ENCODE measurements at places on chromosomes 1 and 21.

DNA sequence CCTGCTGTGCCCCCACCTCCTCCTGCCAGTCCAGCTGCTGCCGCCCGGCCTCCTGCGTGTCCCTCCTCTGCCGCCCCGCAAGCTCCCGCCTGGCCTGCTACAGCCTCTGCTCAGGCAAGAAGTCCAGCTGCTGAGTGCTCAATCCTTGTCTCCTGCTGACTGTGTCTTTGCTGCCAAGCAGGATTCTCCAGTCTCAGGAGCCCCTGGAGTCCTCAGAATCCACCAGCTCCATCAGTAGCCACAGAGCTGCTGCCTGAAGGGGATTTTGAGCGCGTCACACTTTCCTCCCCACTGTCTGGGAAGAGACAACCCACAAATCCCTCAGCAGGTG is 973 bp downstream of the KRTAP10-11 start:
- no peak for DNase-seq

- no peak for DNase-seq
Observed at GRCh38 chr1:219155135-219155534, 18.5 kb upstream of the LYPLAL1 start.

DNA sequence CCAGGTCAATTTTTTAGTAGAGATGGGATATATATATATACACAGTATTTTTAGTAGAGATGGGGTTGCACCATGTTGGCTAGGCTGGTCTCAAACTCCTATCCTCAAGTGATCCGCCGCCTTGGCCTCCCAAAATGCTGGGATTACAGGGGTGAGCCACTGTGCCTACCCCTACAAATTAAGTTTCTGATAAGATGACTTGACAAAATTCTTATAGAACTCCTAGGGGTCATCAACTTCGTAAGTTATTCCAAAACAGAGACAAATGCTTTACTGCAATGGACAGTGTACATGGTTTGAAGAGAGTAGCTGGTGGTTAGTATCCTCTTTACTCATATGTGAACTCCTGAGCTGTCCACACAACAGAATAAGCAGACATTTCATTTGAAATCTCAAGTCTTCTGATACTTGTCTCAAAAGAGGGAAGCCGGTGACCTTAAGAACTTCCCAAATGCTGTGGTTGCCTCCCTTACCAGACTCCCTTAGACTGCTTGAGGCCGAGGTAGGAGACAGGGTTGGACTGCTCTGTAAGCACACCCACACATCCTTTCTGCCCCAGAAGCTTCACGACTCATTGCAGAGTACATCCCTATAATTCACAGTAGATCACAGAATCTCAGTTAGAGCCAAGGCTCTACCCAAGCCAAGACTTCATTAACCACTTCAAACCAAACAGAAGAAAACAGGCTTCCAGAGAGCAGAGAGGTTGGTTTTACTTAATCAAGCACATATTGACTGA is 244.1 kb upstream of the IRF2BP2 start:
- DNase-seq = no peak

DNA sequence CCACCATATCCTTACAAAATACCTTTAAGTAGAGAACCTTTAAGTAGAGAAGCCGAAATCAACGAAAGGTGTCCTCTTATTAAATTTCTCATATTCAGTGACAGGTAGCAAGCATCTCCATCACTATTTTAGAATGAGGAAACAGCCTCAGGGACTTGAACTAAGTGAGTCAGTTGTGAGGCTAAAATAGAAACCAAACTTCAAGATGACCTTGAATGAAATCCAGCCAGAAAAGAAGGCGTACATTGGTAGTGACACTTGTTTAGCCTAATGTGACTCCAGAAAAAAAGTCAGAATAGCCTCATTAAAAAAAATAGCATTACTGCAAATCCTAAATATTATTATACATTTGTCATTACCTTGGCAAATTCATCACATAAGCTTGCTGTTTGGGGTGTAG is 20.1 kb downstream of the RGS8 start:
- DNase-seq = no peak

DNA sequence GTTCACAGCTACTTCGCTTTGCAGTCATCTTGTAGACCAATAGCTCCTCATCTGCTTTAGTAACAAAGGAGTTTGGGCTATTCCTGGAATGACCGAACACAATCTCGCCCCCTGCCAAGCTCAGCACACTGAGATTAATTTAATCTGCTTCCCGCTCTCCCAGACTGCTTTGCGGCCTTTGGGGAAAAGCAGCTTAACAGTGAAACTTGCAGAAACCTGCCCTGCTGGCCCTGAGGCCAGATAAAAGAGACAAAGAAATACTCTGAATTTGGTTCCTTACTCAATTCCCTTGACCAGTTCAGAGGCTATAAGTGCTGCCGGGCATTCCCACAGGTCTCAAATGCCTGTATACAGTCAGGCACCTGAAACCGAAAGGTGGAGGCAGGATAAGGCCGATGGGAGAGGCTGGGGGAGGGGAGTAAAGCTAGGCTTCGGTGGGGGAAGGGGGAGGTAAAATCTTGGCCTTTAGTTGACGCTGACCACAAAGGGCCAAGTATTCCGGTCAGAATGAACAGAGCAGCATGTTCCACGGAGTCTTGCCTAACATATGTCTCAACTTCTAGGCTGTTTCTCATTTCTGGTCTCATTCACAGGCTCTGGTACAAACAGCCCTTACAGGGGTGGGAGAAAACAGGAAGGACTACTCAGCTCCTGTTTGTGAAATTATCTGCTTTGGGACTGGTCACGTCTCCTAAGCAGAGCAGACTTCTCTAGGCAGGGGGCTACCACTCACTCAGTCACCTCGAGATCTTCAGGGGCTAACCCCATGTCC is 17.7 kb upstream of the A3GALT2 start:
- DNase-seq = no peak

DNA sequence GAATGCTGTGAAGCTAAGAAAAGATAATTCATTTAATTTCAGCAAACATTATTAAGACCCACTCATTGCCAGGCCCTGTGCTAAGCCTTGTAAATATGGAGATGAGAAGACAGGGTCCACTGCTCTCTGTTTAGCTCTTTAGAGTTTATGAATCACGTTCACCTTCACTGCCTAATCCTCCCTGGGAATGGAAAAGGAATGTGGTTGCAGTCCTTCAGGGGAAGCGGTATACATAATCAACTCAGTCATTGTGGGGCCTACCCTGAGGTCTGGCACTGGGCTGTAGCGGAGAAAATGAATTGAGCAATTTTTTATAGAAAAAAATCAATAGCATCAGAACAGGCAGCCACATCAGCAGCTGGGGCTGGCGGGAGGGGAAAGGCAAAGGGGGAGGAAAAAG is 412.1 kb upstream of the NFIA start:
- no peak for DNase-seq

DNA sequence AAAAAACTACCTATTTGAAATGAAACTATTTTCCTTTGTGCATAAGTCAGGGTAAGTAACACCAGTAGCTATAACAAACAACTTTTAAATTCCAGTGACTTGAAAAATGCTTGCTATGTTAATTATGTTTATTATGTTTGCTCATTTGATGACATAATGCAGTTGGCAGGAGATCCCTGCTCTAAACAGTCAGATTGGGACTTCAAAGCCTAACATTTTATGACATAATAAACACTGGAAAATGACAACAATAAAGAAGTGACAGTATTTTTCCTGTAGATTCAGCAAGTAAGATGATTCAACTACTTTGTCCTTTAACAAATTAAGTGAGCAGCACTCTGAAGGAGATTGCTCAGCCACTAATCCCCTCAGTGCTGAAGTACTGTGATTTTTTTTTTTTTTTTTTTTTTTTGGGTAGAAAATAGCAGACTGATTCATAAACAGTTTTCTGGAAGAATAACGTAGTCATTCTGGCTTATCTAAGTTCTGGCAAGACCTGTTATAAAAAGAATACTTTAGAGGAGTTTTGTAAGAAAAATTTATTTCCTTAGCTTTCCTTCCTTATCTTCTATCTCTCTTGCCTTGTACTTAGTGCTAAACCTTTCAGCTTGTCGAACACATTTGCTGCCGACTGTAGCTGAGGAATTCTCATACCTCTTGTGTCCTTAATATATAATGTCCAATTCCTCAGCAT is 207.2 kb downstream of the PTGER3 start:
- DNase-seq = no peak

GRCh38 chr1:211323156-211324063 is 3.2 kb upstream of the TRAF5 start:
- DNase-seq = peak; percentile 62

- no peak for DNase-seq
Observed at GRCh38 chr1:229047840-229048620, 222.9 kb upstream of the RAB4A start.

DNA sequence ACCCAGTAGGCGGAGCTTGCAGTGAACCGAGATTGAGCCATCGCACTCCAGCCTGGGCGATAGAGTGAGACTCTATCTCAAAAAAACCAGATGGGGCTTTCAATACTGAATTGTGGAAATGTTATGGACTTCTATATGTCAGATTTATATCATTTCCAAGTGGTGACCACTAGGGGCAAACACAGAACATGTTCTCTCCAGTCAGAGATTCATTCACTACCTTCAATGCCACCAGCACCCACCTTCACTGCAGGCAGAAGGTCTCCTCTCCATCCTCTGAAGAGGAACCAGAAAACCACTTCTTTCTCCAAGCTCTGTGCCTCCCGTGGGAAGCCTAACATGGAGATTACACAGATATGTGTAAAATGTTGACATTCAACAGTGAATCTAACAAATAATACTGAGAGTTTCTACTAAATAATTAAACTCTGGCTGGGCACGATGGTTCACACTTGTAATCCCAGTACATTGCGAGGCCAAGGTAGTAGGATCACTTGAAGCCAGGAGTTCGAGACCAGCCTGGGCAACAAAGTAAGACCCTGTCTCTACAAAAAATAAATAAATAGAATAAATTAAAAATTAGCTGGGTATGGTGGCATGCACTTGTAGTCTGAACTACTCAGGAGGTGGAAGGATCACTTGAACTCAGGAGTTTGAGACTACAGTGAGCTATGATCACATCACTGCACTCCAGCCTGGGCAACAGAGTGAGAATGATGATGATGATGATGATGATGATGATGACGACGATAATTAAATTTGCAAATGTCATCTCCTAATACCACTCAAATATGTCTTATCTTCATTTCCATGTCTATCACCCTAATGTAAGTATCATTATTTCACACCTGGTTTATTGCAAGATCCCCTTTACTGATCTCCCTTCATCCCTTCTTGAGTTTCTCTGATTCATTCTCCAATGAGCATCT is 151.1 kb downstream of the ZNF281 start:
- DNase-seq = peak; percentile 64

GRCh38 chr1:107175102-107175909 is 34.5 kb downstream of the NTNG1 start:
- no peak for DNase-seq

DNA sequence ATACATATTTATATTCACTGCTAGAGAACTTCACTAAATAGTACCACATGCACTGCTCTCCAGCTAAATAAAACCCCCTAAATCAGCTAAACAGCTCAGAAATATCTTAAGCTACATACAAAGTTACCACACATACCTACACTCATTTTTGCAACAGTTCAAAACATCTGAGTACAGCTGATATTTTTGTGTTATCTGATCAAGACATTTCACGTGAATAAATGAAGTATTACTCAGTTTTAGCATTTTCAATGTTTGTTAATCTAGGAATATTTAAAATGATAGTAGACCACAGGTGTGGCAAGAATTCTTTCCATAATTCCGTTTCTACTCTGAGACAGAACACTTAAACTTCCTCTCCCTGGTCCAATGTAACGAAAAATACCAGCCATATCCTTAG is 20.8 kb downstream of the EVI5 start:
- no peak for DNase-seq

DNA sequence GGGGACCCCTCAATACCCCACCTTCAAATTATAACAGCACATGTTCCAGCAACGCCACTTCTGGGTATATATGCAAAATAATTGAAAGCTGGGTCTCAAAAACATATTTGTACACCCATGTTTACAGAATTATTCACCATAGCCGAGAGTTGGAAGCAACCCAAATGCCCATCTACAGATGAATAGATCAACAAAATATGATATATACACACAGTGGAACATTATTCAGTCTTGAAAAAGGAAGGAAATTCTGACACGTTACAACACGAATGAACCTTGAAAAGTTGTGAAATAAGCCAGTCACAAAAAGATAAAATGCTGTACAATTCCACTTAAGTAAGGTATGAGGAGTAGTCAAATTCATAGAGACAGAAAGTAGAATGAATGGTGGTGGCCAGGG is 5.1 kb downstream of the TMCO4 start:
- DNase-seq = no peak

- DNase-seq = no peak
Observed at GRCh38 chr21:23977971-23978370, 1629.3 kb downstream of the MRPL39 start.

DNA sequence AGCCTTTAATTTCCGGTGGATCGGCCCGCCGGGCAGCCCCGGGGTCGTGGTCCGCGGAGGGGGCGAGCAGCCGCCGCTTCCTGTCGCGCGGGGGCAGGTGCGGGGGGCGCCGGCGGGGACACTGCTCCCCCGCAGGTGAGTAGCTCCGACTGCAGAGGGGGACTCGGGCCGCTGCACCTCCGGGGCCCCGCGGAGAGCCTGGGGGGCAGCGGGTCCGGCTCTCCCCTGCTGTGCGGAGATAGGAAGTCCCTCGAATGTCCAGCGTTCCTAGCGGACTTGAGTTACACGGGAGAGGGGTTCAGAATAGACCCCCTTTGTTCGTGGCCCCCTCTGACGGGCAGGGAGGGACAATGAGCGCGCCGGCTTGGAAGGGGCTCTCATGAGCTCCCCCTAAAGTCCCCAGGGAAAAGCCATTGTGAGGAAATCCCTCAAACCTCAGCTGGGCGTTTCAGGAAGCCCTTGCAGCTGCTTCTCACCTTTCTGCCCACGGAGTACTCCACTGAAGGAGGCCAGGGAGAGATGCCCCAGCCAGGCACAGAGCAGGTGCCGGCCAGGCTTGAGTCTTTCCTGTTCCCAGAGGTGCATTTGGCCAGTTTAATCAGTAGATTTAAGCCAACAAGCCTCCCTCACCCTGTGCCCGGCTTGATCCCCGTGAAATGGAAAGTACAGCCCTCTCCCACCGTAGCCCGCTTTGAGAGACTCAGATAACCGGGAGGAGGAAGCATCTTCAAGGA is 925 bp downstream of the PDE9A start:
- DNase-seq = no peak

Data from RWPE1 (cell line).